Small intestine (tissue), 16 donors: ENCODE measurements at places on chromosomes 16 and 17.

DNA sequence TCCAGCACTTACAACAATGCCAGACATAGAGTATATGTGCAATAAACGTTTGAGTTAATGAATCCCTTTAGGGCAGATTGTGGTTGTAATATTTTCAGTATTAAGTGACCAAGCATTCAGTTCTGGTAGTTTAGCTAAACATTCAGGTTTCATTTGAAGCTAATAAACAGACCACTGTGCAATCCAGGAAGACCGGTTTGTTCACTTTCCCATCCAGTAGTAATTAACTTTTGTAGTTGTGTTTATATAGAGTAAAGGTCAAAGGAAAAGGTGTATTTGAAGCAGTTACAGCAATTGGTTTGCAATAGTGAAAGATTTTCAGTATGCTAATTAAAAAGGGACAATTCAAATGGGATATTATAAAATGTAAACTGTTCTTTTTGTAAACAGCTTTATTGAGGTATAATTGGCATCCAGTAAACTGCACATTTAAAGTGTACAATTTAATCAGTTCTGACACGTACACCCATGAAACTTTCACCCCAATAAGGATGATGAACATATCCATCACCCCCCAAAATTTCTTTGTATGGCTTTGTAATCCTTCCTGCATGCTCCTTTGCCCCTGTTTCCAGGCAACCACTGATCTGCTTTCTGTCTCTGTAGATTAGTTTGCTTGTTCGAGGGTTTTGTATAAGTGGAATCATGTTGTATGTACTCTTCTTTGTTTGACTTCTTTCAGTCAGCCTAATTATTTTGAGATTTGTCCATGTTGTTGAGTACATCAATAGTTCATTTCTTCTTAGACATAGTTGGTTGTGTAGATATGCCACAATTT is 26.3 kb downstream of the MRTFB start:
- peak; percentile 91 for DNase-seq

DNA sequence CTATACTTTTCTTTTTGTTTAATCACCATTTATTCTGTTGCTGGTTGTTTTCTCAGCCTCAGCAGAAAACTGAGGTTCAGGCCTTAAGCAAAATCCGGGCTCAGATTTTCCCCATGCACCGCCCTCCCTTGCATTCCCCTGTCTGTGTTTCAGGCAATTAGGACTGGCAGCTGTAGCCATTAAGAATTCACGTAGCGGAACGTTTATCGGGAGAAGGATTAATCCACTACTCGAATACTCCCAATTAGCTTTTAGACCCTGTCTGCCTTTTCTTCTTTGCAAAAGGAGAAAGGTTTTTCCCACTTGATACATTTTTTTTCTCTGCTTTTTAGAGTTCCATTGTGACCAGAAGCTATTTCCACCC is 173.1 kb downstream of the RPTOR start:
- DNase-seq = no peak

DNA sequence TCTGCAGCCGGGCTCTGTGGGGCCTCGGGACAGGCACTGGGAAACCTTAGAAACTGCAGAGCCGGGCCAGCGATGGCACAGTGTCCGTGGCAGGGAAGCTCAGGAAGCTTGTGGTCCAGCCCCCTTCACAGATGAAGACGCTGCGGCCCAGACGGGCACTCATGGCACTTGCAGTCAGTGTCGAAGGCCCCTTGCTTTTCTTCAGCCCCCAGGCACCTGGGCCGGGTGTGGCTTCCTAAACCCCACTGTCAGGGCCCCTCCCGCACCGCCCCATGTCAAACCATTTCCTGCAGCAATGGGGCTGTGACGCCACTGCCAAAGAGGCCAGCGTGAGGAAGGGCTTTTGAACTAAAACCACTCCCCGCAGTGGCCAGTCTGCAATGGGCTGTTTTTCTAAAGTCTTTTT is 164.0 kb downstream of the LAT start:
- no peak for DNase-seq

DNA sequence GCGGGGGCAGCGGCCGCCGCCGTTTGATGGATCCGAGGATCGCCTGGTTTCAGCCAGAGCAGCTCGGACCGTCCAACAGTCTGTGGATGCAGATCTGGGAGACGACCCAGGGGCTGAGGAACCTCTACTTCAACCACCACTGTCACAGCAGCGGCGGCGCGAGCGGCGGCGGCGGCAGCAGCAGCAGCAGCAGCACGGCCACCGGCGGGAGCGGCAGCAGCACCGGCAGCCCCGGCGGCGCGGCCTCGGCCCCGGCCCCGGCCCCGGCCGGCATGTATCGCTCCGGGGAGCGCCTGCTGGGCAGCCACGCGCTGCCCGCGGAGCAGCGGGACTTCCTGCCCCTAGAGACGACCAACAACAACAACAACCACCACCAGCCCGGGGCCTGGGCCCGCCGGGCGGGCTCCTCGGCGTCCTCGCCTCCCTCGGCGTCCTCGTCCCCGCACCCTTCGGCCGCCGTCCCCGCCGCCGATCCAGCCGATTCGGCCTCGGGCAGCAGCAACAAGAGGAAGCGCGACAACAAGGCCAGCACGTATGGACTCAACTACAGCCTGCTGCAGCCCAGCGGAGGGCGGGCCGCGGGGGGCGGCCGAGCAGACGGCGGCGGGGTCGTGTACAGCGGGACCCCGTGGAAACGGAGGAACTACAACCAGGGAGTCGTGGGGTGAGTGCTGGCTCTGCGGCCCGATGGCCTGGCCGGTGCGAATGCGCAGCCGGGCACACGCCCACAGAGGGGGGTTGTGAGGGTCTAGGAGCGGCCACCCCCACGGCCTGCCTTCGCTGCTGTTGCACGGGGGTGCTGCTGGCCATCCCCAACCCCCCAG is 702 bp downstream of the TENT4B start:
- no peak for DNase-seq

- no peak for DNase-seq
Observed at GRCh38 chr17:52831536-52831935, 673.0 kb upstream of the CA10 start.

DNA sequence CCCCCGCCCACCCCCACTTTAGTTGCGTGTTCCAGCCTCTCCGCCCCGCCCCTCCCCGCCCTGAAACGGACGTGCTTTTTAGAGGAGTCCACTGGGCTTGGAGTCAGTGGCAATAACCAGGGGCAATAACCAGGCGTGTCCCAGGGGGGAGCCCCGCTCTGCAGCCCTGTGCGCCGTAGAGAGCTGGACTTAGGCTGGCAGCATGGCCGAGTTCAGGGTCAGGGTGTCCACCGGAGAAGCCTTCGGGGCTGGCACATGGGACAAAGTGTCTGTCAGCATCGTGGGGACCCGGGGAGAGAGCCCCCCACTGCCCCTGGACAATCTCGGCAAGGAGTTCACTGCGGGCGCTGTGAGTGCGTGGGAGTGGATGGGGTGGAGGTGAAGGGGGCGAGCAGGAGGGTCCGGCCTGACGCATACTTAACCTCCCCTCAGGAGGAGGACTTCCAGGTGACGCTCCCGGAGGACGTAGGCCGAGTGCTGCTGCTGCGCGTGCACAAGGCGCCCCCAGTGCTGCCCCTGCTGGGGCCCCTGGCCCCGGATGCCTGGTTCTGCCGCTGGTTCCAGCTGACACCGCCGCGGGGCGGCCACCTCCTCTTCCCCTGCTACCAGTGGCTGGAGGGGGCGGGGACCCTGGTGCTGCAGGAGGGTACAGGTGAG is at the start of gene ALOX15B:
TSS of gene ALOX15B (plus strand) at position 106 of the 657 bp plus-strand sequence. CDS start at position 203, 97 bp downstream.
- peak; percentile 20 for DNase-seq

DNA sequence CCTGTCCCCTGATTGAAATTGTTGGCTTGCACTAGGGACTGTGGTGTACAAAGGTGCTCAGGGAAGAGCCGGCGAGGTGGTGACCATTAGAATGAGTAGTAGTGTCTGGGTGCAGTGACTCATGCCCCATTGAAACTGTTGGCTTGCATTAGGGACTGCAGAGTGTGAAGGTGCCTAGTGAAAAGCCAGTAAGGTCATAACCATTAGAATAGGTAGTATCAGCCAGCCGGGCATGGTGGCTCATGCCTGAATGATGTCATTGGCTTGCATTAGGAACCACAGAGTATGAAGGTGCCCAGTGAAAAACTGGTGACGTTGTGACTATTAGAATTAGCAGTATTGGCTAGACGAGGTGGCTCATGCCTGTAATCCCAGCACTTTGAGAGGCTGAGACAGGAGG is 78.9 kb downstream of the ABCC6 start:
- no peak for DNase-seq

DNA sequence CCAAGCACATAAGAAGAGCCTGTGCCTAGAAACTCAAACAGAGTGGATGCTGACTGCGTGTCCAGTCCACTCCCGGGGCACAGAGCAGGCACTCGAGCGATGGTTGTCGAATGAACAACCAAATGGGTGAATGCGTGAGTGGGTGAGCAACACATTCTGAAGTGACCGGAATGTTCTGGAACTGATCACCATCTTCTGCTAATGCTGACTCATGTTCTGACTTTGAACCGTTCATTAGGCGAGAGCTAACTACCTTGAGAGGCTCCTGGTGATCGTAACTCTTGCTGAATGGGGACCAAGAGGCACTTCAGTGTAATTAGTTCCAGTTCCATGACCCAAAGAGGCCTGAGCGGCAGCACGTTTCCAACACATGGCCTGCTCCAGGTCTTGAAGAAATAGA is 37.9 kb downstream of the IRF8 start:
- peak; percentile 40 for DNase-seq

GRCh38 chr16:2586241-2586640 is 48.4 kb downstream of the PDPK1 start:
- DNase-seq = no peak

- DNase-seq = no peak
Observed at GRCh38 chr16:87017371-87018012, 299.7 kb downstream of the C16orf95 start.

DNA sequence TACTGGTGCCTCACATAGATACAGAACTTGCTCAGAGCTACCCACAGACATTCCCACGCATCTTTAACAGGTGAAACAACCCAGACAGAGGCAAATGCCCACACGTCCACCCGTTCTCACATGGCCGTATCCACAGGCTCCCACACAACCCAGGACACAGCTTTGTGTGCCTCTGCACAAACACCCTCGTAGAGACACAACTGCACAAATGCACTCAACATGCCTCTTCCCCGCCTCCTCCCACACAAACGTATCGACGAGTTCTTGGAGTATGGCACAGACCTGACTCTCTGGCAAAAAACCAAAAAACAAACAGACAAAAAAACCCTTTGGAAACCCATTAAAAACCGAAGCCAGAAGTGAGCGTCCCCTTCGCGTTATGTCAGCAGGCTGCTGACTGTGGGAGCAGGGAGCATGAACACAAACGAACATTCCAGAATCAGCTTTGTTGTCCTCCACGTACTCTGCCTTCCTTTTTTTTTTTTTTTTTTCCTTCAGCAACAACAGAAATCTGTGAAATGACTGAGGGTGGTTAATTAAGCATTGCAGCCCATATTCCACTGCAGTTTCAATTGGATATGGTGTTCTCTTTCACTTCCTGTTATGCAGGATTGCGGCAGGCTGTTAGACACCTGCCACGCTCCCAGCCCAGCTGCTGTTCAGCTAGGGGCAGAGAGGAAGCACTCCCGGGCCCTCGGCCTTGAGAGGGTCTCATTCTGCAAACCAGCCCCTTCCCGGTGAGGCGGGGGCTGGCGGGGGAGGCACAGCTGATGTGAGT is 313.7 kb downstream of the MAF start:
- DNase-seq = peak; percentile 61

GRCh38 chr17:40107522-40108174 is 7.3 kb upstream of the NR1D1 start:
- DNase-seq = no peak
